Activated naive CD4-positive, alpha-beta T cell treated with Interleukin-2 at 50 U/mL for 16 hours (primary cell): ENCODE measurements at places on chromosomes 6 and 20.

GRCh38 chr20:46145713-46146112 lies 27.6 kb downstream of the CD40 start:
- DNase-seq: no peak

GRCh38 chr6:165047952-165048351 lies 261.5 kb downstream of the C6orf118 start:
- DNase-seq: no peak

DNA sequence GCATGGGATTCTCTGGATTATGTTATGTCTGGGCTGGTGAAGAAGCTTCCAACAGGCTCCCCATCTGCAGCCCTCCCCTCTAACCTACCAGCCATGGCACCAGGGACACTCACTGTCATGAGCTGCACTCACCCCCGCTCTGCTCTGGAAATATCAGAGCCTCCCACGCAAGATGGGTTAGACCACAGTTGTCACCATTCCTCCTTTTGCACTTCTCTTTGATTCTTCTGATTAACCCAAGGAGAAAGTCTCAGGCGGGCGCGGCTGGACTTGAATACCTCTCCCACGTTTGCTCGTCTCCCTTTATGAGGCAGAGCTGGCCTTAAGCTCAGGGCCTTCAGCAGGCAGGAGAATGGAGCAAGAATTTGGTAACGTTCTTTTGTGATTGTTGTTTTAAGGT lies 128.1 kb downstream of the CEBPB start:
- peak; percentile 16 for DNase-seq

GRCh38 chr6:46530896-46531295 lies 39.6 kb upstream of the RCAN2 start:
- DNase-seq: no peak

- DNase-seq: no peak
These were observed 82.6 kb downstream of the OR2B2 start for GRCh38 chr6:27829453-27830211.

DNA sequence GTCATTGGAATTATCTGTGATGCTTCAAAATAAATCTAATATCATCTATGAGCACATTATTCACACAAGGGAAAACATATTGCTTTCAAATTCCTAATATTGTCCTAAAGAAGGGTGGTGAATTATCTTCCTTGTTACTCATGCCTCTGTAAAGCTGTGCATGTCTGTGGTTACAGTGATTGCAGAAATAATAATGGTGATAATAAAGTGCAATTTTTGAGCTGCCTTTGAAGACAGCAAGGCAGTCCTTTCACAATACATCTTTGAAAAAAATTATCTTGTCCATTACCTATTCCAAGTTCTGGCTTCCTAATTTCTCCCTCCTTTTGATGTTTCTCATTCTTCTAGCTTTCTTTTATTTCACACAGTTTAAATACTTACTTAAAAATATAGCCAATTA lies 442.1 kb upstream of the EYS start:
- DNase-seq: no peak

DNA sequence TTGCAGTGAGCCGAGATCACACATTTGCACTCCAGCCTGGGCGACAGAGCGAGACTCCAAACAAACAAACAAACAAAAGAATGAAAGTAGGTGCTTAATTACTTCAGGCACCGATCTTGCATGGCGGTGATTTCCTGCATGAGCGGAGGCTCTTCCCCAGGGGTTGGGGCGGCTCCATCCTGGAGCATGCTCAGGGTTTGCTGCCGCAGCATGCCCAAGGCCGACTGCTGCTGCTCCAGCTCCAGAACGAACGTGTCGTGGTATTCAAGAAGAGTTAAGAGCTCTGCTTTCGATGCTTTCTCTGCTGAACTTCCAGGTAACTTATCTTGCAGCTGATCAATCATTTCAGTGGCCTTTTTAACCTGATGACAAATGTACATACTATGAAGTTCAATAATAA lies 313.8 kb downstream of the SYNE1 start:
- DNase-seq: no peak

DNA sequence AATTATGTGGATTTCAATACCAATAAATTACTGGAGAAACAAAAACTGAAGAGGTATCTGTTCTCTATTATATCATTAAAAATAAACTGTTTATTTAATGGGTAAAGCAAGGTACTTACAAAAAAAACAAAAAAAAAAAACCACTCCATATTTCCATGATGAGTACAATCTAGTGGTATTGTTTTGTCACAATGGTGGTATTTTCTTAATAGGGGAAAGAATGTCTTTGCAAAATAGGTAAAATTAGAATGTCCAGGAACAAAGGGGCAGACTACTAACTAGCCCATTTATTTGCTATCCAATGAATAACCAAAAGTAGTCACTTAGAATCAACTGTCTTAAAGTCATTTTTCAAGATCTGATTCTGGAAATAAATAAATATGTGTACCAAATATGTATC lies 92.0 kb downstream of the ARHGAP18 start:
- DNase-seq: no peak

- no peak for DNase-seq
These were observed 76.2 kb upstream of the BCLAF1 start for GRCh38 chr6:136365776-136366354.

DNA sequence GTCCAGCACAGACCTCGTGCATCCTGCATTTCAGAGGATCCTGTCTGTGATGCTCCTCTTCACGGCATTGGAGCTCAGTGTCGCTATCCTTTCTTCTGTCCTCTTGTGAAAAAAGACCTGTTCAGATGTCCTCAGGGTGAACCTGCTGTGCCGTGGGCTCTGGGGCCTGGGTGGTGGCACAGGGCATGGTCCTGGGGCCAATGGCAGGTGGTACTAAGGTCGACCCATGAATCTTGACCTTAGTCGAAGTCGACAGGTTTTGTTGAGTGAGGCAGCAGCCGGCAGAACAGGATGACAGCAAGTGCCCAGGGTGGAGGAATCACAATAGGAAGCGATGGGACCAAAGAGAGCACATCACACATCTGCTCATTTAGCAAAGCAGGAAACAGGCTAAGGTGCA lies 22.0 kb upstream of the MAS1L start:
- no peak for DNase-seq

DNA sequence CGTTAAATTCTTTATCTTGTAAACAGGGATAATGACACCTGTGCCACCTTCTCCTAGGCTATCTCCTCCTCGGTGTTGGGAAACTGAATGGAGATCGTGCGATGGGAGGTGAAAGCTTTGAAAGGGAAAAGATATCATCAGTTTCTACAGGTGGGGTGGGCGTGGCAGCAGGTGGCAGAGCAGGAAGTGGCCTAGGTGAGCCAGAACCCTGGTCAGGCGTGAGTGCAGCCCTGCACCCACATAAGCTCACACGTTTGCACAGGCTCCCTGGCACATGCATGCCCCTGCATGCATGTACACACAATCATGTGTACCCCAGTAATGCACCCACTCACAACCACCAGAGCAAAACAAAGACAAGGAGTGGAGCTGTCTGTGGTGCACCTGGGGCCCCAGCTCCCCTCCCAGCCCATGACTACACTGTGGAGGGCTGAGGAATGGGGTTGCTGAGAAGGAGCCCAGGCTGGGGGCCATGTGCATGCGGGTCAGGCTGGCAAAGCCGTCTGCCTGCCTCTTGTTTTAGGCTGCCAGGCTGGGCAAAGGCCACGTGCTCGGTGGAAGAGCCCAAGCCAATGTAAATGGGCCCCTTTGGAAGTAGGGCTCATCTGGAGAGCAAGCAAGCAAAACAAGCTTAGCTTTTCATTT lies 61.5 kb downstream of the TFAP2C start:
- DNase-seq: no peak

DNA sequence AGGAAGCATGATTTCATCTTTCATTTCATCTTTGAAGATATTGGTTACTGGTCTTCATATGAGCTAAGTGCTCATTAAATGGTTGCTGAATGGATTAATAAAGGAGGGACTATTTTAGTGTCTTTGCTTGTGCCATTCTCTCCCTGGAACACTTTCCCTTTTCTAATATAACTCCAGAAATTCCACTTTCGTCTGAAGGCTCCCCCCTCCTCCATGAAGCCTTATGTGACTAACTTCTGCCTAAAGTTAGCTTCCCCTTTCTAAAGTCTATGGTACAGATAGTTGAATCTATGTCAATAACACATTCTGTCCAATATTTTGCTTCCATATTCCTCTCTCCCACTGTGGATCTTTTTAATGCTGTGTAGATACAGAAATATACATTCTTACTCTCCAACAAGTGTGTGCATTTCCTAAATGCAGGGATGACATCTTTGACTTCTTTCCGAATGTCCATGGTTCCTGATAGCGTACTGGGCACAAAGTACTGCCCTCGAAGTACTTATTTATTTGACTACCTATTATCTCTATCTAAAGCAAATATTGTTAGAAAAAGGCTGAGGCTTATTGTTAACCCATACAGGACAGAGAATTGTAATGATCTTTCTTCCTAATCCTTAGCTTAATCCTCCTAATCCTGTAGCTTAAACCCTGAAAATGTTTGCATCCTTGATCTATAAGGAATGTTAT lies 84.7 kb upstream of the ELOVL5 start:
- DNase-seq: no peak

- no peak for DNase-seq
These were observed 82.2 kb upstream of the SALL4 start for GRCh38 chr20:51884561-51884960.

GRCh38 chr20:2390951-2391675 lies 10.4 kb downstream of the TGM6 start:
- DNase-seq: no peak

DNA sequence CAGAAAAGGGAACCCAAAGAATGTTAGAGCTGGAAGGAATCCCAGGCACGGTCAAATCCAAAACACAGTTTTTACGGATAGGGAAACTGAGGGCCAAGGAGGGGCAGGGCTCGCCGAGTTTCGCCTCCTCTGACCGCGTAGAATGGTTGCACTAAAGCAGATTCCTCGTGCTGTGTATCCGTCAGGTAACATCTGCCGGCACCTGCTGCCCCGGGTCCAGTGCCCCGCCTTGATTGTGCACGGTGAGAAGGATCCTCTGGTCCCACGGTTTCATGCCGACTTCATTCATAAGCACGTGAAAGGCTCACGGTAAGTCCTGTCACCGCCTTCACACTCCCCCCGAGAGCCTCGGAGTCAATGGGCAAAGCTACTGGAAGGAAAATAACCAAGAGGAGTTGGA lies 17.1 kb downstream of the TUBB2A start:
- no peak for DNase-seq

GRCh38 chr20:13426870-13427269 lies 205.8 kb downstream of the ISM1 start:
- DNase-seq: no peak

DNA sequence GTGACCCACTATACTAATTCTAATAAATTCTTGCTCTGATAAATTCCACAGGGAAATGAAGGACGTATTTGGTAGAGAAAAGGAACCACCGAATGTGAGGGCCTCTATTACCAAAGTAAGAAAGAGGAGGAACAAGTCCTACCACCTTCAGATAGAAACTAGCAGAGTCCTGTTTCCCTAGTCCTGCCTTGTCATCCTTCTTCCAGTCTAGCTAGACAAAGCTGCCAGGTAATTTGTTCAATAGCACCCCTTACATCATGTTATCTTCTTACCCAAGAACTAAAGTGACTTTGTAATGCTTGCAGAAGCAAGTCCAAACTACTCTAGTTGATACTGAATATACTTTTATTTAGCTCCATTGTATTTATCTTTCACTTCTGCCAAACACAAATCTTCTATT lies 29.3 kb upstream of the FAM83B start:
- DNase-seq: no peak

- DNase-seq: no peak
These were observed 102.8 kb downstream of the DACT2 start for GRCh38 chr6:168216751-168217191.

DNA sequence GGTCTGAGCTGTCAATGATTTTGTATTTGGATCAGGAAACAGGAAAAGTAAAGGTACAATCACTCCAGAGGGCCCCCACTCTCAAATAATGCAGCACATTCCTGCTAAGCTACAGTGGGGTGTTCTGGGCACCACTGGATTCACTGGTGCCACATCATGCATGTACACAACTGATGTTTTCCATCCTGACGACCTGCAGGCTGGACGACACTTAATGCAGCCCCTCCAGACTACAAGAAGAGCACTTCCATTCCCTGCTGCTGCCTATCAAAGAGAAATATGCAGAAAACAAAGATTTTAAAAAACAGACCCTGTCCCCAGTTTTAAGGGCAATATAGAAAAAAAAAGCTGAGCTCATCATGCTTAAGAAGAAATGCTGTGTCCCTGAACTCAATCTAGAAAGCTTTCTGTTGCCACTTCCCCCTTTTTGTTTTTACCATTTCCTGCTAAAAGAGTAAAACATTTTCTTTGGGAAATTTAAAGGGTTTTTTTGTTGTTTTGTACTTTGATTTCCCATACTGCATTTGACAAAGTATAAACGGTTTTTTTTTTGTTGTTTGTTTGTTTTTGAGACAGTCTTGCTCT lies 35.5 kb downstream of the ABHD12 start:
- DNase-seq: no peak

GRCh38 chr6:63565727-63566596 lies 6.3 kb upstream of the LOC128125822 start:
- DNase-seq: no peak

GRCh38 chr6:168091381-168092264 lies 12.6 kb upstream of the FRMD1 start:
- DNase-seq: no peak

DNA sequence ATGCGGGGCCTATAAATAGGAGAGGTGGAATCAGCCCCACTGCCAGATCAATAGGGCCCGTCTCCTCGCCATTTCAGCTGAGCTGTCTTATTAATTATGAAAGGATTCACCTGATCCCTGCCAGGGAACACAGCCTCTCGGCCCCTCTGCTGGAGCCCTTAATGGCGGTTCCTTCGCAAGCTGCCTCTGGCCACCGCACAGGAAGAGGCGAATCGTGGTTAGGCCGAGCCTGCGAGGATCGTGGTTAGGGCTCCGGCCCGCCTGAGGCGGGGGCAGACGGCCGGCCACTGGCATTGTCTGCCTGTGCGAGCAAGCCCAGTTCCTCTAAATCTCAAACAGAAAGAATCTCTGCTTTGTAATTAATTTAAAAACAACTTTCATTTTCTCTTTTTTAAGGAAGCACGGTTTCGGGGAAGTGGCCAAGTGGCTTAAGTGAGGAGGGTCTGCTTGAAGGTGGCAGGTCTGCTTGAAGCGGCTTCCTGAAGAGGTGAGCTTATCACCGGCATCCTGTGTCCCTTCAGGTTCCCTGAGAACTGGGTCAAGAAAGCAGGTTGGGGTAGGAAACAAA lies 9.2 kb downstream of the NRN1 start:
- no peak for DNase-seq

GRCh38 chr20:20406306-20406705 lies 38.4 kb downstream of the INSM1 start:
- no peak for DNase-seq

- DNase-seq: no peak
These were observed 54.5 kb downstream of the TRMT11 start for GRCh38 chr6:126040826-126041225.
